ENCODE measurements at places on chromosomes 7 and 10. TPM values are rescaled to one million over a fixed set of nuclear protein-coding genes. Genes with fewer than 3 reads are reported as not detected.
A peak's percentile ranks its signal among the peaks of the same experiment; 100 is the strongest.

CPA5 gene
- total RNA-seq = not detected

DNA sequence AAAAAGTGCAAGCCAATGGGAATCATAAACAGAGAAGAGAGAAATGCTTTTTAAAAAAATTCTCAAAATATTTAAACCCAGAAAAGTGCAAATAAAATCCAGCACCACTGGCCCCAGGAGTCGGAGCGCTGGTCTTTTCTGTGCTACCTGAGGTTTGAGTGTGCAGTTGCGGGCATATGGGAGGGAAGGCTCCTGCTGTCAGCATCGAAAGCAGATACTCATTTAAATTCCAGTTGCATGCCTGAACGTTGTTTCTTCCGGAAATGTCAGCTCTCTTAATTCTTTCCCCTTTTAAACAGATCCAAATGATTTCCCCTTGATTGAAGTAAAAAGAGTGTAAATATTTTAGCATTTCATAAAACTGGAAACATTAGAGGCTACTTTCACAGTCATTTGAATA, 240.5 kb upstream of the GPR26 start:
- peaks cover 18% of the 10 kb centered on the region for H3K27me3 ChIP-seq
- H3K27ac ChIP-seq = no peak overlapping the region
- H3K36me3 ChIP-seq = no peaks in the 10 kb centered on the region
- no peaks in the 10 kb centered on the region for H3K4me1 ChIP-seq
- no peak overlapping the region for H3K4me3 ChIP-seq
- no peak for DNase-seq

- H3K4me1 ChIP-seq = no peaks in the 10 kb centered on the region
- H3K36me3 ChIP-seq = no peaks in the 10 kb centered on the region
- H3K4me3 ChIP-seq = no peak overlapping the region
- DNase-seq = no peak
- H3K27ac ChIP-seq = no peak overlapping the region
Observed at GRCh38 chr7:152553671-152554317, 118.0 kb upstream of the KMT2C start.

PRLHR gene
- not detected for total RNA-seq

LRCH4 gene
- 97.7 TPM for total RNA-seq

- no peak overlapping the region for H3K27ac ChIP-seq
- H3K27me3 ChIP-seq = no peaks in the 10 kb centered on the region
- no peaks in the 10 kb centered on the region for H3K4me1 ChIP-seq
- no peak for DNase-seq
- no peaks in the 10 kb centered on the region for H3K36me3 ChIP-seq
- no peak overlapping the region for H3K4me3 ChIP-seq
Observed at GRCh38 chr7:11261470-11261869, 287.8 kb downstream of the PHF14 start.

DNA sequence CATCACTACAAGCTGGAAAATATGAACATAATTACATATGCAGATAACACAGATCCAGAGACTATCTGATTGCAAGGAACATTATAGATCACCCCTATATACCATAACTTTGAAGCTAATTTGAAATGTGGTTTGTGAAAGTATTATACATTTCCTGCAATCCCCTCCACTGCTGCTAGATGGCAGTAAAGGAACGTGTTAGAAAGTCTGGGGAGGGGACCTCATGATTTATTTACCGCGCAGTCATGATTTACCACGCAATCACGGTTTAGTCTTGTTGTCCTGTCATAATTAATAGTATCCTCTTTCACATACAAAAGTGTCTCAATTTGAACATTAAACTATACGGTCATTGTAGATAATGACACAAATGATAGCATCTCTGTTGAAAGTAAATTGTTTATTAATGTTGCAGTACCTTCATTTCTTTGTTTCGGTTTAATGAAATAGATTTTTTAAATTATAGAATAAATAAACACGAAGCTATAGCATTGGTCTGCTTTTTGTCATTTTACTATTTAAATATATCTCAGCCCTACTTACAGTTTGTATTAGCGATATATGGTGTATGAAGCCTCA, 145.3 kb upstream of the PRSS1 start:
- H3K4me1 ChIP-seq = peaks cover 3% of the 10 kb centered on the region
- no peaks in the 10 kb centered on the region for H3K36me3 ChIP-seq
- no peaks in the 10 kb centered on the region for H3K27me3 ChIP-seq
- H3K4me3 ChIP-seq = peak overlapping the region; percentile 35
- peak; percentile 58 for DNase-seq
- H3K27ac ChIP-seq = no peak overlapping the region

PSTK gene
- 3.4 TPM for total RNA-seq

DNA sequence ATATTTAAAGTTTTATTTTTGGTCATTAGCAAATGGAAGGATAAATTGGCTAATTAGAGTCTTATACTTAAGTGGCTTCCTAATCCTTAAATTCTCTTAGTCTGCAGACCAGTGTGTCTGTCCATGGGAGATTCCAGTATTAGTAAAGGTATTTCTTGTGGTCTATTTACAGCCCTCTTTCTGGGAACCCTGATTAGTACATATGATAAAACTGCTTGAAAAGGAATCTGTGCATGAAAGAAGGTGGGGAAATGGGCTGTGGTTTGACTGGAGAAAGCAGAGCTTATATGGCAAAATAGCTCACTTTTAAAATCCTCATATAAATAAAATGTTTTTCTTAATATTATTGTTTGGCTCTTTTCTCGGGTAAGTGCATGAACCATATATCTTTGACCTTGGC, 124.5 kb upstream of the RHOBTB1 start:
- no peak overlapping the region for H3K27ac ChIP-seq
- no peak for DNase-seq
- no peak overlapping the region for H3K4me3 ChIP-seq

- no peaks in the 10 kb centered on the region for H3K36me3 ChIP-seq
- no peak for DNase-seq
- peaks cover 62% of the 10 kb centered on the region for H3K4me1 ChIP-seq
- H3K4me3 ChIP-seq = no peak overlapping the region
- H3K27me3 ChIP-seq = no peaks in the 10 kb centered on the region
- H3K27ac ChIP-seq = peak overlapping the region; percentile 58
Observed at GRCh38 chr10:3893901-3894563, 109.0 kb upstream of the KLF6 start.

APBB1IP gene
- 50.1 TPM for total RNA-seq

DNA sequence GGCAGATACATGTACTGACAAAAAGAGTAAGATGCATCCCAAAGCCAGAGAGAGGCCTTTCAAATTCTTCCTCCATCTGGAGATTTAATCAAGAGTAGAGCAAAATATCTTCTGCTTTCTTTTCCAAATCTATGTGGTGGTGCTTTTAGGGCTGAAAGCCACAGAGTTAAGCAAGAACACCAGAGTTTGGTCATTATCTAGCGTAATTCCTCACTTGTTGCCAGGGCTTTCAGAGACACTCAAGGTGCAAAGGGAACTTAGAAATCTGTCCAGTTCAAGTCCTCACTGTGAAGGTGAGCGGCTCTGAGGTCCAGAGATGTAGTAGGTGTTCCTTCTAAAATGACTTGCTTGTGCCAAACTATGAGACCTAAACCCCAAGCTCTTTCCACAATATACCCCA, 10.9 kb upstream of the NFE2L3 start:
- DNase-seq = no peak
- H3K27me3 ChIP-seq = peaks cover 12% of the 10 kb centered on the region
- H3K27ac ChIP-seq = no peak overlapping the region
- H3K36me3 ChIP-seq = no peaks in the 10 kb centered on the region

DNA sequence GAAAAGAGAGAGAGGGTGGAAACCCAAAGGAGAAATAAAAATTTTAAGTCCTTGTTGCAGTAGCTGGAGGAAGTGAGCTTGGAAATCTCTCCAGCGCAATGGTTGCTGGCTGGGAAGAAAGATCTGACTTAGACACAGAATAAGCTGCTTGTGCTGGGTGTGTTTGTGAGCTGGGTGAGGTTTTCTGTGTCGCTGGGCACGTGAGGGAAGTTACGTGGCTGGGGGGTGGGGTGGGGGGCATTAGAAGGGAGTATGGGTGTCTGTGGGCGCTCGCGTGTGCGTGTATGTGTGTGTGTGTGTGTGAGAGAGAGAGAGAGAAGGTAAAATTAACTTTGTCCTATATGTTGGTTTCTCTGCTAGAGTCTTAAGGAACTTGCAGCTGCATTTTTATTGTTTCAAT, 11.6 kb downstream of the TCF7L2 start:
- peaks cover 51% of the 10 kb centered on the region for H3K27me3 ChIP-seq
- no peaks in the 10 kb centered on the region for H3K36me3 ChIP-seq
- H3K27ac ChIP-seq = no peak overlapping the region
- H3K4me1 ChIP-seq = peaks cover 8% of the 10 kb centered on the region
- DNase-seq = no peak
- H3K4me3 ChIP-seq = no peak overlapping the region

DNA sequence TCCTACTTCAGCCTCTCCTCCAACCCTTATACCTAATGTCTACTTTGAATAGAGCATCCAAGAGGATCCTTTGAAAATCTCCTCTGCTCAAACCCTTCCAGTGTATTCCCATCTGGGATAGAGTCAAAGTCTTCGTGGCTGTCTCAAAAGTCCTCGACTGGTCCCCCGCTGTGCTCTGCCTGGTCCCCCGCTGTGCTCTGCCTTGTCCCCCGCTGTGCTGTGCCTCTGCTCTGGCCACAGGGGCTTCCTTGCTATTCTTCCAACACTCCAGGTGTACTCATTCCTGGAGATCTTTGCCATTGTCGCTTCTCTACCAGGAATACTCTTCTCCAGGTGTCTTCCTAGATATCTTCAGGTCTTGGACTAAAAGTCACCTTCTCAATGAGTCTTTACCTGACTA, 36.1 kb upstream of the COMMD3 start:
- H3K27me3 ChIP-seq = peaks cover 13% of the 10 kb centered on the region
- H3K36me3 ChIP-seq = no peaks in the 10 kb centered on the region
- H3K4me1 ChIP-seq = no peaks in the 10 kb centered on the region

DNA sequence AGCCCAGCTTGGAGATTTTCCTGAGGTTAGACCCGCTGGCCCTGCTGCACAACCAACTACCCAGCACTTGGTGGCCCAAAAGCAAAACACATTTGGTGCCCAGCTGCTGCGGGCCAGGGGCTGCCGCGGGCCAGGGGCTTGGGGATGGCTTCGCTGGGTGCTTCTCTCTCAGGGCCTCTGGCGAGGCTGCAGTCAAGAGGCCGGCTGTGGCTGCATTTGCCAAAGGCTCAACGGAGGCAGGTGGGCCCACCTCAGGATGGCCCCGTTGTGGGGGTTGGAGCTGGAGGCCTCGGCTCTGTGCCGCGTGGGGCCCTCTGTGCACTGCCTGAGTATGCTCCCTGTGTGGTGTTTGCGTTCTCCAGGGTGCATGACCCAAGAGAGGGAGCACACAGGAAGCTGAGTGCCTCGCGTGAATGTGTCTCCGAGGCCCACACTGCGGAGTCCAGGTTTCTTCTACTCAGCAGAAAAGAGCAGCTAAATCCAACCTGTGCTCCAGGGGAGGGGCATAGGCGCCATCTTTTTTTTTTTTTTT, 17.5 kb upstream of the UBE3C start:
- no peaks in the 10 kb centered on the region for H3K36me3 ChIP-seq
- no peak for DNase-seq
- H3K27me3 ChIP-seq = peaks cover 2% of the 10 kb centered on the region
- H3K4me1 ChIP-seq = no peaks in the 10 kb centered on the region
- no peak overlapping the region for H3K27ac ChIP-seq

DNA sequence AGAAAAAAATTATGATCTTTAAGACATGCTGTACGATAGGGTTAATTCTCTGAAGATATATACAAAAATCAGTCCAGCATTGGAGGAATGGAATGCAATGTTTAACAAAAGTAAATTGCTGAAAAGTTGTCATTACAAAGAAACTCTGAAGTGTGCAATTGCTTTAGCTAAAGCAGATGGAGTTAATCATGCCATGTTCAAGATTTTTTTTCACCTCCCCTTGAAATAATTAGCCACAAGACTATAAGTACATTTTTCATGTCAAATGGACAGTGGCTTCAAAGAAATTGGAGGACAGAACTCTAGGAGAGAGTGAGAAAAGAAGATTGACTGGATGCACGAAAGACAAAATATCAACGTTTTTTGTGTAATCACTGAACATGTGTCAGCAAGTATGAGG, 63.1 kb upstream of the MEOX2 start:
- H3K27ac ChIP-seq = no peak overlapping the region
- H3K4me3 ChIP-seq = no peak overlapping the region
- no peaks in the 10 kb centered on the region for H3K4me1 ChIP-seq
- DNase-seq = no peak

HGF gene
- not detected for total RNA-seq

NRP1 gene
- 1.5 TPM for total RNA-seq

- no peak overlapping the region for H3K27ac ChIP-seq
- peaks cover 3% of the 10 kb centered on the region for H3K27me3 ChIP-seq
- H3K36me3 ChIP-seq = peaks cover 3% of the 10 kb centered on the region
- no peak for DNase-seq
- no peak overlapping the region for H3K4me3 ChIP-seq
Observed at GRCh38 chr10:6400821-6401465, 179.1 kb downstream of the PRKCQ start.

ADAMTS14 gene
- total RNA-seq = not detected

DNA sequence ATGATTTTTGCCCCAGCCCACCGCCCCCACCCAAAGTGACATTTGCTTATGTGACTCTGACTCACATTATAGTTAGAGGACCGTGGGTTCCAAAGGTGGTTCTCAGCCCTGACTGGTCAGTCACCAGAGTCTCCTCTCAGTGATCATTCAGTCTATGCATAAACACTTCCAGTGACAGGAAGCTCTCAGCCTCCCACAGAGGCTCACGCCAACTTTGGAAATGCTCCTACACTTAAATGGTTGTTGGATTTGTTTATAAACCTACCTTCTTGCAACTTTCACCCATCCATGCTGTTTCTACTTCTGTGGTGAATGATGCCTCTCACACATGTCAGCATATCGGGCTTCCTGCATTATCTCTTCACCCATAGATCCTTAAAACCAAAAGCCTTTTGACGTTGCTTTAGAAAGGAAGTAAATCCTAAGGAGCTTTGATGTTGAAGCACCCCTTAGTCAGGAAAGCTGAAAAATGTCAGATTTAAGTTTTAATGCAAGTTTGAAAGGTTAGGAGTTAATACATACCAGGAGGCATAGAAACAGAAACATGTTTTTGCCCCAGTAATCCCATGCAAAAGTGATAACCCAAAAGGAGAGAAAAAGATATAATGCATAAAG, 46.5 kb upstream of the FGL2 start:
- DNase-seq = no peak
- no peak overlapping the region for H3K27ac ChIP-seq
- H3K36me3 ChIP-seq = no peaks in the 10 kb centered on the region
- H3K4me1 ChIP-seq = peaks cover 3% of the 10 kb centered on the region

DNA sequence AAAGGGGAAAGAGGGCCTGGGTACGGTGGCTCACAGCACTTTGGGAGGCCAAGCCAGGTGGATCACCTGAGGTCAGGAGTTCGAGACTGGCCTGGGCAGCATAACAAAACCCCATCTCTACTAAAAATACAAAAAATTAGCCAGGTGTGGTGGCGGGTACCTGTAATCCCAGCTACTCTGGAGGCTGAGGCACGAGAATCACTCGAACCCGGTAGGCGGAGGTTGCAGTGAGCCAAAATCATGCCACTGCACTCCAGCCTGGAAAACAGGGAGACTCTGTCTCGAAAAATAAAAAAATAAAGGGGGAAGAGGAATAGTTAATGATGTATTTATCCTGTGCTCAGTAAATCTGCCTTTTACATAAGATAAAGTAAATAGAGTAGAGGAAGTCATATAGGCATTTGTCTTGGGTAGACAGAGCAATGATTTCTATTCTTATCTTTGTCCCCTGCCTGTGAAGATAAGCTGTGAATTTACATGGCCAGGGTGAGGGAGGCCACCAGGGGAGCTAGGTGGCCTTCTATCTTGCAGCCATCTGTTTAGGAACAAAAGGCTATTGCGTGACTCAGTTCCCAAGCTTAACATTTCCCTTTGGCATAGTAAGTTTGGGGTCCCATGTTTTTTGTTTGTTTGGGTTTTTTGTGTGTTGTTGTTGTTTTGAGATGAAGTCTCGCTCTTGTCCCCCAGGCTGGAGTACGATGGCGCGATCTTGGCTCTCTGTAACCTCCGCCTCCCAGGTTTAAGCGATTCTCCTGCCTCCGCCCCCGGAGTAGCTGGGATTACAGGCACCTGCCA, 73.2 kb upstream of the GTF2I start:
- no peak for DNase-seq
- no peaks in the 10 kb centered on the region for H3K36me3 ChIP-seq
- H3K27me3 ChIP-seq = no peaks in the 10 kb centered on the region
- no peak overlapping the region for H3K4me3 ChIP-seq
- no peaks in the 10 kb centered on the region for H3K4me1 ChIP-seq
